ENCODE measurements at places on chromosomes 7 and 10.

DNA sequence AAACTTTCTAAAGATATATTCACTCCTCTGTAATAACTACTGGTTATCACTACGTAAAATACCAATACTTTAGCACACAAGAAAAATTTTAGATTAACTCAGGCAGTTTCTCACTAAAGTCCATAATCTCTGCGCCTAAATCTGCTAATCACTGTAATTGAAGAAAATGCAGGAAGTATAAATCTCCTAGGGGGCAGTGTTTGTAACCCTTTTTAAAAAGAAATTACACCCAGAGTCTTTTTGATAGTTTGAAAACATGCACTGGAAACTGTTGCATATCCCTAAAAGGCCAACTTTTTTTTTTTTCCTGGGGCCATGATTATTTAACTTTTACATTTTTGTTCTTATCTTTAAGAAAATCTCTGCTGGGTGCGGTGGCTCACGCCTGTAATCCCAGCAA, 209.6 kb downstream of the KIAA1217 start:
- DNase-seq: no peak

GRCh38 chr7:69457595-69458504, 140.4 kb upstream of the AUTS2 start:
- DNase-seq: no peak

GRCh38 chr7:50782375-50783208, at the start of gene GRB10:
TSS of gene GRB10 (minus strand) at chr7:50782896. CDS start at chr7:50732322, 50,574 bp downstream.
- DNase-seq: no peak

DNA sequence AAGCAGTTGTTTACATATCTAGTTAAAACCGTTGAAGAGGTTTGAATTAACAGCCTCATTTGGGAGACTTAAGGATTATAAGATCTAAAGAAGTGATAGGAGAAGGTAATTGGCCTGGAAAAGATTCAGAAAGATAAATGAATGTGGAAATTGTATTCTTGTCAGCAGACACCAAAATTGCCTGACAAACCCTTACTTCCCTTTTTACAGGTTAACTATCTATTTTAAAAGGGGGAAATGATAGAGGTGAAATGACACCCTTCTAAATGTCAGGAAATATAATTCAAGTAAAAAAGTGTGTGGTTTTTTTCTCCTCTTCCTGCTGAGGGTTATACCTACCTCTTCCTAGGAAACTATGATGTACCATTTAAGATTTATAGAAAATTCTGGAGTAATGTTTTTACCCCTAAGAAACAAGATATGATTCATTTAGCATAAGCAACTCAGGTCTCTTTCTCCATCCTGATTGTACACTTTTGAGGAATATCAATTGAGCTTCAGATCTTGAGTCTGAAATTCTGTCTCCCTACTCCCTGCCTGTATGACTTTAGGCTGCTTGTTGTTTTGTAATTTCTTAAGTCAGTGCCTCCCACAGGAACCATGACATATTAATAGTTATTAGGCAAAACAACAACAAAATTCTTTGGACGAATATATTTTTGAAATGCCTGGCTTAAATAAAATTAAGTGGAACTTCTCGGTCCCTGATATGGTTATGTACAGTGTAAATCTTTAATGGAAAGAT, 250.4 kb downstream of the RNLS start:
- no peak for DNase-seq

- no peak for DNase-seq
Observed at GRCh38 chr10:88952647-88953111, at the start of gene ACTA2. TSS of gene ACTA2 (minus strand) at chr10:88952773. CDS start at chr10:88948930, 3,843 bp downstream.

DNA sequence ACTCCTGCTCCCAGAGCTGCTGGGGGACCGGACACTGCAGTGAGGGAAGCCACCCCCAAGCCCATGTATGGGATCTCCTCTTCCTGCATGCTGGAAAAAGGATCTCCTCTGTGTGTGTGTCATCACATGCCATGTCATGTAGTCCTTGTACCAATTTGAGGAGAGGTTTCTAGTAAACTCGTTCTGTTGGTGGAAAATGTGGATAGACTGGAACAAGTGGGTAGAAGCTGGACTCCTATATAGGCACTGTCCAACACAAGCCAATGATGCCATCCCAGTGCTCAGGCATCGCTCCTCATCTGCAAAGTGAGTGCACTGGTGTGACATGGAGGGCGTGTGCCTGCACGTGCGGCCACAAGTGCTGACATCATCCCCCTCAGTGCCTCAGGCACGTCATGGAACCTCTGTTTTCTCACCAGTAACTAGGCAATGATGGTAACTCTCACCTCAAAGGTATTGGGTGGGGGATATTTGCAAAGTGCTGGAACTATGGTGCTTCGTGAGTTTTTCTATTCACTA, 19.3 kb downstream of the MYO1G start:
- no peak for DNase-seq

DNA sequence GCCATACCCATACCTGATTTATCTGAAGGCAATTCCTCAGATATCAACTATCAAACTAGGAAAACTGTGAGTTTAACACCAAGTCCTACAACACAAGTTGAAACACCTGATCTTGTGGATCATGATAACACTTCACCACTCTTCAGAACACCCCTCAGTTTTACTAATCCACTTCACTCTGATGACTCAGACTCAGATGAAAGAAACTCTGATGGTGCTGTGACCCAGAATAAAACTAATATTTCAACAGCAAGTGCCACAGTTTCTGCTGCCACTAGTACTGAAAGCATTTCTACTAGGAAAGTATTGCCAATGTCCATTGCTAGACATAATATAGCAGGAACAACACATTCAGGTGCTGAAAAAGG, 69.0 kb upstream of the RSBN1L start:
- DNase-seq: no peak

DNA sequence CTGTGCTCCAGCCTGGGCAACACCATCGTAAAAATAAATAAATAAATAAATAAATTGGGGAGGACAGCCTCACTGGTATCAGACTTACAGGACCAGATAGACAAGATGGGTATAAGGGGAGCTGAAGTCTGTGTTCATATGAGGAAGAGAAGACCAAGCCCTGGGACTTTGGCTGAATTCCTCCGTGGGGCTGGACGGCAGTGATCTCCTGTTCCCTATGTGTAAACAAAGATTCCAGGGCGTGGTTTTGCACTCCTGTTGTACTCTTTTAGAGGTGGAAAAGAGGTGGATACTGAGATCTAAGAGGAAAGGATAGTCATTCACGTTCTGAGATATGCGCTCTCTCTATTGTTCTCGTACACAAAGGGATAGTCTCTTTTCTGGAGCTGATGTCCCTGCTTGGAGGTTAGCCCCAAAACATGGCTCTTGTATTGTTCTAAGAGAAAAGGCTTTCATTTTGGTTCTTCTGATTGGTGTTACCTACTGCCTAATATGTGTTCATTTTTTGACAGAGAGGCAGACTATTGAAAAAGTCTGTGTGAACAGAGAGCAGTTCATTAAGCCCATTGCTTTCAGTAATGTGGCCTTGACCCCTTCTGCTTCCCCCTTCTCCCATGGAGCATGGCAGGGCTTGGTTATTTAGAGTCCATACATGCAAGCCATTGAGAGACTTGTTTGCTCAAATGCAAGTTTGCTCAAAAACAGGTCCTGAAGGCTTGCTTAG, 12.3 kb downstream of the KCTD7 start:
- DNase-seq: no peak

- DNase-seq: no peak
Observed at GRCh38 chr7:54080971-54081370, 461.2 kb upstream of the VSTM2A start.

DNA sequence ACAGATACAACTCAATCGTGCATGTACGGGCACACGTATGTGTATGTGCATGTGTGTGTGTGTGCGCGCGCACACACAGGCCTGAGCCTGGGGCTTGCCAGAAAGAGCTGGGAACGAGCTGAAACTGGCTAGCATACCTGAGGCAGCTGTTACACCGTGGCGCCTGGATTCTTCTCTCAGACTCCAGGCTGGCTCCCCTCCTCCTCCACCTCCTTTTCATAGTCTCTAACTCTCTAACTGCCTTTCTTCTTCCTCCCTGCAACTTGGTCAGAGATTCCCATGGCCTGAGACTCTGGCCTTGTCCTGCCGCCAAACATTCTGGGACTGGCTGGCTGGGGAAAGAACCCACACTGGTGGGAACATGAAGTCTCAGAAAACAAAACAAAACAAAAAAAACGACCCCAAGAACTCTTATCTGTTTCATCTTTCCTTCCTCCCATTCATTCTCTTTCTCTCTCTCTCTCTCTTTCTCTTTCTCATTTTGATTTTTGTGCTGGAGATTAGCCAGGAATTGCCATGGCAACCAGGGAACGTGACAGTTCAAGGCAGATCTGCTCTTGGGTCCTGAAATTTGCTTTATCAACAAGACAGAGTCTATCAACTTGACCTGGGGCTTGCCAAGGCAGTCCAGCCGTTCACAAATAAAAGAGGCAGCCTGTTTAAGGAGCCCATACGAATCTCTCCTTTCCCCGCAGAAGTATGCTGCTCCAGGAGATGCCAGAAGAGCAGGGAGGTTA, 76.8 kb upstream of the SEM1 start:
- no peak for DNase-seq

DNA sequence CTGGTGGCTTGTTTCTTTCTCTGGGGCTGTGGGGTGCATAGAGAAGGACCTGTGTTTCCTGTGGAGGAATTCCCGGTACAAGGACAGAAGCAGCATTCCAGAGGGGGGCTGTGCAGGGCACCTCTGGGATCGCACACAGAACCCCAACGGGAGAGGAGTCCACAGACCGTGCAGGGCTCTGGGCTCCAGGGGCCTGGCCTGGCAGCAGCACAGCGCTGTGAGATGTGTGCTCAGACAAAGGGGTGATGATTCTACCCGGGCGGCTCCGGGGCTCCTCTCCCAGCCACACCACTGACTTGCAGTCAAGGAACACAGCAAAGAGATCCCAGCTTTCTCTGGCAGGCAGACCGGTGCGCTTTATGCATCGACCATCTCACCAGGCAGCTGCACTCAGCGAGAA, 6.9 kb upstream of the SHH start:
- DNase-seq: no peak
